Mesenteric fat pad (tissue), 1 donor: ENCODE measurements at places on chromosomes 1 and 21.
A peak's percentile ranks its signal among the peaks of the same experiment; 100 is the strongest.

DNA sequence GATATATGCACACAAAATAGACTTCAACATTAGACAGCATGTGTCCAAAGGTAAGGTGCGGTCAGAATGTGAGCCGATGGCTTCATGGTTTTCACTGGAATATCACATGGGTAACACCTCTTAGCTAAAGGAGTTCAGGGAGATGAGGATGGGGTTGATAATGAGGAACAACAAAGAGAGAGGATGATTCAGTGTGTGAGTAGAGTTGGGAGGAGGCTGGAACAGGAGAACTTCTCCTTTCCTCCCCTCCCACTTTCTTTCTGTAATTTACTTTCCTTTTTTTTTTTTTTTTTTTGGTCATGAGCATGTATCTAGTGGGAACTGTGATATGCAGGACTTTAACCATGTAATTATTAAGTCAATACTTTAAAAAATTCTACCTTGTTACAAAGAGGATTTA is 99.4 kb downstream of the FASLG start:
- DNase-seq, result no peak

GRCh38 chr1:217944550-217944949 is 313.4 kb downstream of the SPATA17 start:
- no peak for DNase-seq

- no peak for DNase-seq
Observed at GRCh38 chr1:98211271-98211845, 290.5 kb upstream of the DPYD start.

GRCh38 chr1:226677027-226678020 is 61.8 kb downstream of the ITPKB start:
- no peak for DNase-seq

DNA sequence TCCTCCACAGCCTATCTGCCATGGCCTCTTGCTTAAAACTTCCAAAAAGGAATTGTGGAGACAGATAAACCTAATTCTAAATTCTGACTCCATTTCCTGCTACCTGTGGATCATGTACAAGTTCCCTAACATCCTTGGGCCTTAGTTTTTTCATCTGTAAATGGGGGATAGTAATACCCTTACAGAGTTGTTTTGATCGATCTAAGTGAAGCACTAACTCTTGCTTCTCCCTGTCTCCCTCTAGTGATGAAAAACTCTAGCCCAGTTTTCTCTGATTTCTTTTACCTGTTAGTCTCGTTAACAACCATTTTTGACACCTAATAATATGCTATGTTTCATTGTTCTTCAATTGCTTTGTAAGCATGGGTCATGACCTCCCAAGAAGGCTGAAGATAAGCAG is 65.9 kb downstream of the TM2D1 start:
- no peak for DNase-seq

- DNase-seq, result no peak
Observed at GRCh38 chr1:94688646-94689045, 131.5 kb upstream of the SLC44A3 start.

DNA sequence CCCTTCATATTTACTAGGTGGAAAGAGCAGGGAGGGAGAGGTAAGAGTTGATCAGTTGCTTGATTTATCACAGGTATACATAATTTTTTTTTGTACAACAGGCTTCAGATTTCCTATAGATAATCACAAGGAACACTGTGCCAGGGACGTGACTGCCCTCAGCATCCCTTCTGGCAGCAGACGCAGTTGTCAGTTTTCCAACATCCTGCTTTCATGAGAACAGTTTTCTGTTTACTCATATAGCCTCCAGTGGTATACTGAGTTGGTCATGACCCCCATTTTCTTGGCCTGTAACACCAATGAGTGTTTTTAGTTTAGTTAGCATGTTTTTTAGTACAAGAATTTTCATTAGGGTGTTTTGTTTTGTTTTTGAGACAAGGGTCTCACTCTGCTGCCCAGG is 37.9 kb upstream of the PTPRF start:
- no peak for DNase-seq

GRCh38 chr1:41662765-41663437 is 178.4 kb upstream of the EDN2 start:
- DNase-seq, result no peak

GRCh38 chr1:5522531-5523145 is 469.6 kb downstream of the NPHP4 start:
- peak; percentile 59 for DNase-seq

DNA sequence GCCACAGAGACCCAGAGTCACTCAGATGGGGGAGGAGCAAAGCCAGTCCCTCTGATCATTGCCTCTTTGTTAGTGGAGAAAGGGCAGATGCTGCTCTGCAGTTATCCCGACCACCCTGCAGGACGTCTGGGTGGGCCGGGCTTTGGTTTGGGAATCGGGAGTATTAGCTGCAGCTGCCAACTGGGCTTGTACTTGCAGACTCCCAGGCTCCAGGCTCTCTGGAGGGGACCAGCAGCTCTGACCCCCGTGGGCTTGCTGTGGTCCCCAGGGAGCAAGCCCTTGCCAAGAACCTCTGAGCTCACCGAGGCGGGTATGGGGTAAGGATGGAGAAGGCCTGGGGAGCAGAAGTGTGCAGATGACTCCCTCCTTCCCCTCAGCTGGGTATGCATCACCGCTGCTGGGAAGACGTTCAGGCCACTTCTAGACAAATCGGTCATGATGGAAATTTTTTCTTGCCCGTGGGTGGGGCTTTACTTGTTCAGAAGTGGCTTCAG is 21.6 kb downstream of the MAPKAPK2 start:
- peak; percentile 90 for DNase-seq

GRCh38 chr1:172252321-172252720 is 168.2 kb upstream of the C1orf105 start:
- no peak for DNase-seq

DNA sequence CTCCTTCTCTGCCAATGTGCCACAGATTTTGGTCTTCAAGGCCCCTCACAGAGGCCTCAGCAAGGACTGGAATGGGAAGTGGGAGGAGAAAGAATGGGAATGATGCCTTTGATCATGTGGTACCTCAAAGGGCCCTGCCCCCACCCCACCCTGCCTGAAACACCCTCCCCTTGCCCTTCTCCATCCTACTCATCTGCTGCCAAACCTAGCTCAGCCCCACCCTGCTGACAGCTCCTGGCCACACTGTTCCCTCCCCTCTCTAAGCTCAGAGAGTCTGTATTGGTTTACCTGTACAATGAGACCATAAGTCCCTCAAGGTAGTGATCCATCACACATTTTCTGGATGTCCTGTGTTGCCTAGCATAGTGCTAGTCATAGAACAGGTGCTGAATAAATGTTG is 6.7 kb upstream of the ARHGAP30 start:
- DNase-seq, result no peak

DNA sequence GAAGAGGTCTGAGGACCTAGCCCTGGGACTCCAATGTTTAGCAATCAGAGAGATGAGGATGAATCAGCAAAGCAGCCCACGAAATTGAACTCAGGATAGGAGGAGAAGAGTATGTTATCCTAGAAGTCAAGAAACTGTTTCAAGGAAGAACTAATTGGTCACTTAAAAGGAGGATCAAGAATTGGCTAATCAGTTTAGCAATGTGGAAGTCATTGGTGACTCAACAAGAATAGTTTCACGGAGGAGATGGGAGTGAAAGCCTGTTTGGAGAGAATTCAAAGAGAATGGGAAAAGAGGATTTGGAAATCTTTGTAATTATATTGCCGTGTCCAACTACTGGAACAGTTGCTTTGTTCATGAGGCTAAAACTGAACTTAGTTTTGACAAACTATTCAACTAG is 7.4 kb downstream of the HMCN1 start:
- no peak for DNase-seq

DNA sequence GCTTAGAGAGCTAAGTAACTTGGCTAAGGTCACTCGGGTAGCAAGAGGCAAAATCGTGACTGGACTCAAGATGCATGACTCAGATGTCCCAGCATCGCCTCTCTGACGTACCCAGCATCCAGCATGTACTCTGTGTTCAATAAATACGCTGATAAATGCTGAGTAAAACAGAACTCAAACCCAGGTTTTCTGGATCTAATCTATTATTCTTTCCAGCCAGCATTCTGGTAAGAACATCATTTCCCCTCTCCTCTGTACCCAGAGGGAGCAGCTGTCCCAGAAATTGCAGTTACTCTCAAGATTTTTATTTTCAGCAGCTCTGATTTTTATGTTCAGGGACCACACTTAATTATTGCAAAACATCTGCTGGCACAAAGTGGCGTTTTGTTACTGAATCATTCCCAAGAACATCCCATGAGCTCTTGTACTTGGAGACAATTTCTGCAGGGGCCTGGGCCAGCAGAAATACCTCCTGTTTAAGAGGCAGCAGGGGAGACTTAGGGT is 249.0 kb downstream of the PRDM2 start:
- DNase-seq, result no peak

DNA sequence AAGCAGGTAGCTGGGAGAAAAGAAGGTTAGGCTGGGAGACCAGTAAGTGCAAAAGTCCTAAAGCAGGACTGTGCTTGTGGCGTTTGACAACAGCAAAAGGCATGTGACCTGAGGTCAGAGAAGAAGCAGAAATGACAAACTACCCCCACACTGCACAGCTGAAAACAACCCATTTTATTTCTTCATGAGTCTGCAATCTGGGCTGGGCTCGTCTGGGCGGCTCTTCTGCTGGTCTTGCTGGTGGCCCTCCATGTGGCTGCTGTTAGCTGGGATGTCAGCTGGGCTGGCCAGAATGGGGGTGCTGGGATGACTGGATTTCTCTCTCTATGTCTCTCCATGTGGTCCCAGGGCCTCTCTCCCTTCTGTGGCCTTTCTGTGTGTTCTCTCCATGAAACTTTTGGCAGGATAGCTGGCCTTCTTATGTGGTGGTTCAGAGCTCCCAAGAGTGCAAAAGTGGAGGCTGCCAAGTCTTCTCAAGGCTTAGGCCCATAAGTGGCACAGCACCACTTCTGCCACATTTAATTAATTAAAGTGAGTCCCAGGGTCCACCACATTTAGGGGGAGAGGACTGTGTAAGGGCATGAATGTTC is 128.6 kb downstream of the RIPK4 start:
- peak; percentile 65 for DNase-seq

- DNase-seq, result no peak
Observed at GRCh38 chr1:93148001-93148400, 32.2 kb downstream of the TMED5 start.

- DNase-seq, result no peak
Observed at GRCh38 chr1:207933205-207933800, 22.4 kb upstream of the CD34 start.

DNA sequence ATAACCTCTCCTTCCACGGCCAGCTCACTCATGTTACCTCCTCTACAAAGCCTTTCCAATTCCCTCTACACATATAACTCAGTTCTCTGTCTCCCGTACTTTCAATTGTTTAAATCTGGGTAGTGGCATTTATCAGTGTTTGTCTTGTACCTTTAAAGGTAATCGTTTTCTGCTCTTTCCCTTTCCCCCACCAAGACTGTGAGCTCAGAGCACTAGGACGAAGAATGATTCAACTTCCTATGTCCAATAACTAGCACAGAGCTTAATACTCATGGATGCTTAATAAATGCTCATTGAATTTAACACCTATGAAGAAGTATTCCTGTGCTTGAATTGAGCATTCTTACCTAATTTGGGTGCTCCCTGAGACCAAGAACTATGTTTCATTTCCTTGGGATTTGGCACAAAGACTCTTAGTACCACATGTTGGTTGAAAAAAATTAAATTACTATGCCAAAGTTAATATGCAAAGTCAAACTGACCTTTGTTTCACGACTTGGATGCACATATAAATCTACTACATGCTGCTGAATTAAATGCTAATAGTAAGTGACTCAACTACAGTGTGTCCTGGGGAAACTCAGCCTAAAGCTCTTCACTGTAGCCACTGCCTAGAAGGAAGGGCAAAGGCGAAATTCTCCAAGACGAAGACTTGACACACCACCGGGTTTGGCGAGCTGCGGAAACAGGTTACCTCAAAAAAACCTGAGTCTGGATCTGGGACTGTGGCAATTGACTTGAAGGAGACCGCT is 30.6 kb upstream of the C1orf185 start:
- no peak for DNase-seq

GRCh38 chr1:38908821-38909220 is 27.4 kb upstream of the GJA9 start:
- no peak for DNase-seq

- DNase-seq, result no peak
Observed at GRCh38 chr1:246483569-246483933, 23.5 kb downstream of the SMYD3 start.

DNA sequence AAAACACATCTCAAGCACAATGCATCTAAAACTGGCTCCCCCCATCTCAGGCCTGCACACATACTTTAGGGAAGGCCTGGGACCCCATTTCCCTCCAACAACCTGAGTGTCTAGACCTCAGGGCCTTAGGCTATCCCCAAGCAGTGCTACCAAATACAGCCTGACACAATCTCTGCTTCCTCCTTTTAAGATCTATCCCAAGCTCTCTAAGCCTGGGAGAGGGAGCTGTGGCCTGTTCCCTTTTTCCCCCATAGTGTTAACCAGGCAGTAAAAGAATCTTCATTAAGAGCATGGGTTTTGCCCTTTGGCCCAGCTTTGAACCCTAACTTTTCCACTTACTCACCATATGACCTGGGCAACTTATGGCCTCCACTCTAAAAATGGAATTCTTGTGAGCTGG is 10.8 kb upstream of the COL8A2 start:
- no peak for DNase-seq

GRCh38 chr21:36207577-36208320 is 51.1 kb downstream of the DOP1B start:
- DNase-seq, result no peak

- DNase-seq, result no peak
Observed at GRCh38 chr21:42513985-42514882, 582 bp downstream of the SLC37A1 start.

- no peak for DNase-seq
Observed at GRCh38 chr1:65039508-65039907, 73.2 kb upstream of the JAK1 start.

GRCh38 chr21:32494934-32495709 is 82.6 kb downstream of the EVA1C start:
- DNase-seq, result peak; percentile 39

- no peak for DNase-seq
Observed at GRCh38 chr1:95084317-95085176, 11.8 kb upstream of the ALG14 start.

DNA sequence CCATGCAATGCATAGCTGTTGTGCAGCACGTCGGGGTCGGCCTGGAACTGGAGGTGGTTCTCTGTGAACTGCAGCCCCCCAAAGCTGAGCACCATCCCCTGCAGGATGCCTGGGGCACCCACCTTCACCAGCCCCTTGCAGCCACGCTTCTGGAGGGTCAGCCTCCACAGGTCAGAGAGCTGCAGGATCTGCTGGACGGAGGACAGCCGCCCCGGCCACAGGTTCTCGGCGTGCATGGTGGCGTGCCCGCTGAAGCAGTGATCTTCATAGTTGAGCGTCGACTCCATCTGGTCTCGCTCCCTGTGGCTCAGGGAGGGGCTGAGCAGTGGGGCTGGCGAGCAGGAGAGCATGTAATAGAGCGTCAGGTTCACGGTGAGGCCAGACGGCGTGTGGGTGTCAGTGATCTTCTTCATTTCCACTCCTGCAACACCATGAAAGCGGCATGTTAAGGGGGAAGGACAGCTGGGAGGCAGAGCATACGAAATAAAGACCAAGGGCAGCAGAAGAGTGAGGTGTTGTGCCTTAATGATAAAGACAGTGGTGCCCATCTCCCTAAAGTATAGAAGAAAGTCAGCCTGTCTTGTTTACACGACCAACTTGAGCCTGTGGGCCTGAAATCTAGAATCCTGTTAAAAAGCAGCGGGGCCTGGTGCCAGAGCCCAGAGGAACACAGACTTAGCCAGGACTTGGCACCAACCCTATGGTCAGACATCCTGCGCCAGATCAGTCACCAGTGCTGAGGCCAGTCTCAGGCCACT is 3.0 kb downstream of the KIAA2013 start:
- DNase-seq, result no peak
